ENCODE measurements at places on chromosomes 13 and 19.

- no peak for DNase-seq
Observed at GRCh38 chr13:93227878-93228642, 1.5 kb downstream of the GPC6 start.

GRCh38 chr13:101978552-101979315 lies 423.1 kb downstream of the FGF14 start:
- DNase-seq, result no peak

- peak; percentile 84 for DNase-seq
Observed at GRCh38 chr19:18014197-18014596, 6.2 kb downstream of the ARRDC2 start.

DNA sequence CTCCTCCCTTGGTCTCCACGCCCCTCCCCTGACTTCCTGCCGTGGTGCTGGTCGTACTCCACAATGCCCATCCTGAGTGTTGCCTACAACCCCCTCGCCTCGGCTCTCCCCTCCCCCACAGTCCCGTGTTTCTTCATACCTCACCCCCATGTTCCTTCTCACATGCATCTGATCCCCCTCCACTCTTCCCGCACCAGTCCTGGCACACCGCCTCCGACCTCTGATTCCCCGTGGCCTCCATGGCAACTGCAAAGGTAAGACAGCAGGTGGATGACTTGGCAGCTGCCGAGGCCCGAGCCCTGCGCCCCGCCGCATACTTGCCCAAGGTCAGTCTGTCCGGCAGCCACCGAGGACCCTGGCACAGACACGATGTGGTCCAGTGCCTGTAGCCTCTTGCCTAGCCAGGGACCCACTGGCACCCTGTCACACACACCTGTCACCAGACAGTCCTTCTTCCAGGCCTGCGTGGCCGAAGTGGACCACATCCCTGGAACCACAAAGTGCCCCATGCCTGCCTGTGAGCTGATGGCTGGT lies 16.1 kb upstream of the SDHAF1 start:
- no peak for DNase-seq

DNA sequence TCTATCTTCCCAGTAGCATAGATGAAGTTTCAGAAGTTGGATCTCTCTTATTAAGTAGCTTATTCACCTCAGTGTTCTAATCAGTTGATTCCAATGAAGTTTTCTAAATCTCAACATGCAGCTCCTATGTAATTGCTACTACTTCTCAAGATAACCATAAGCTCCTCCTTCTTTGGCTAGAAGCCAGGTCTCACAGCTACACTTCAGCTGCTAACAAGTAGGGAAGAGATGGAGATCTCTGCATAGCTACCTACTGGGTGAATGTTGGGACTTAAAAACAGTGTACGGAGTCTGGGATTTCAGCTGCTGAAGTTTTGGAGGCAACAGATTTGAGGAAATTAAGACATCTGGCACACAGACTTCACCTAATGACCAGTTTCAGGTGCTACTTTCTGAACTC lies 661.0 kb downstream of the SLITRK1 start:
- no peak for DNase-seq

DNA sequence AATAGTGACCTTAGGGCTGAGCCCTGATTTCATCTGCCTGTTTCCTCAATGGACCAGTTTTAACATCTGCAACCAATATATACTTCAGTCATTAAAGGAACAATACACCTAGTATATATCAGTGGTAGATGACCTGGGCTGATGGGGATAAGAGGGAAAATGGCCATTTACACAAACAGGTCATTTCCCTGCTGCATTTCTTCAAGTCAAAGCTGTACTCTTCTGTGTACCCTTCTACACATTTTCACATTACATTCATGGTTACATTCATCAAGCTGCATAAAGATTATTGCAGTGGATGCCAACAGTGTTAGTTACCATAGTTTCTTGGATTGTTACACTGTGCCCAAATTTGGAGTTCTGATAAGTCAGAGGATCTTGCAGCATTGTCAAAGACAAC lies 81.2 kb upstream of the RAP2A start:
- no peak for DNase-seq

GRCh38 chr13:60329221-60329923 lies 67.6 kb upstream of the TDRD3 start:
- DNase-seq, result no peak

- DNase-seq, result no peak
Observed at GRCh38 chr19:10805065-10805757, 30.8 kb downstream of the TMED1 start.

DNA sequence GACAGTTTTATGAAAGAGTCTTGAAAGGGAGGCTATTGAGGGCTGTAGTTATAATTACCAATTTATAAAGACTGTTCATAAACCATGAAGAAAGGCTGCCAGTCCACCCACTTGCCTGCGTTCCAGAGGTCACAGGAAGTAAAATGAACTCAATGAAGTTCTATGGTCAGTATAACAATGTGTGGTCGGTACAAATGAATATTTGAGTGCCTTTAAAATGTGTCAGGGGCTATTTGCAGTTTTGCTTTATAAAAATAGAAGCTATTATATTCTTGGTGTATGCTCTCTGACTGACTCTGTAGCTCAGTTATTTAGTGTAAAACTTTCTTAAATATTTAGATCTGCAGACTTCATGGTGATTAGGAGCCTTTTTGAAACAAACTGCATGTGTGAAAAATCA lies 47.0 kb downstream of the ESD start:
- DNase-seq, result no peak

DNA sequence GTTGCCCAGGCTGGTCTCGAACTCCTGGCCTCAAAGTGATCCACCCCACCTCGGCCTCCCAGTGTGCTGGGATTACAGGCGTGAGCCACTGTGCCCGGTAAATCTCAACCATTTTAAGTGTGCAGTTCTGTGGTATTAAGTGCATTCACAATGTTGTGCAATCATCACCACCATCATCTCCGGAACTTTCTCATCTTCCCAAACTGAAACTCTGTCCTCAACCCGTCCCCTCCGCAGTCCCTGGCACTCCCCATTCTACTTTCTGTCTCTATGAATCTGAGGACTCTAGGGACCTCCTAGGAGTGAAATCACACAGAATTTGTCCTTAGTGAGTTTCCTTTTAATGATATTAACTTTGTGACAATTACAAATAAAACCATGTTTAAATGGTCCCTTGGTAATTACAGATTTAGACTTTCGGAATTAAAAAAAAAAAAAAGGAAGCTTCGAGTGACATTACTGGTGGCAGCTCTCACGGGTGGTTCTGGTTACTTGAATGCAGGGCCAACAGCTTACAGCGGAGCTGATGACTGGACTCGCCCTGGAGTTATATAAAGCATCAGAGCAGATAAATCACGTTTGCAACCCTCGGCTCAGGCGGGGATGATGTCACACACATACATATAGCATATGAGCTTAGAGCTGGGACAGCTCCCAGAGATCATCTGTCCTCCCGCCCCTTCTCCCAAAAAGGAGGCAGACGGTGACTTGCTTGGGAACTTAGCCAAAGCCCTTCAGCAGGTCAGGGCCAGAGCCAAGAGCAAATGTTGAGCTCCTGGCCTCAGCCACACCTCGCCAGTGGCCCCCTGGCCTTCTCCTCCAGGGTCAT lies 89.8 kb downstream of the ZNF557 start:
- no peak for DNase-seq

DNA sequence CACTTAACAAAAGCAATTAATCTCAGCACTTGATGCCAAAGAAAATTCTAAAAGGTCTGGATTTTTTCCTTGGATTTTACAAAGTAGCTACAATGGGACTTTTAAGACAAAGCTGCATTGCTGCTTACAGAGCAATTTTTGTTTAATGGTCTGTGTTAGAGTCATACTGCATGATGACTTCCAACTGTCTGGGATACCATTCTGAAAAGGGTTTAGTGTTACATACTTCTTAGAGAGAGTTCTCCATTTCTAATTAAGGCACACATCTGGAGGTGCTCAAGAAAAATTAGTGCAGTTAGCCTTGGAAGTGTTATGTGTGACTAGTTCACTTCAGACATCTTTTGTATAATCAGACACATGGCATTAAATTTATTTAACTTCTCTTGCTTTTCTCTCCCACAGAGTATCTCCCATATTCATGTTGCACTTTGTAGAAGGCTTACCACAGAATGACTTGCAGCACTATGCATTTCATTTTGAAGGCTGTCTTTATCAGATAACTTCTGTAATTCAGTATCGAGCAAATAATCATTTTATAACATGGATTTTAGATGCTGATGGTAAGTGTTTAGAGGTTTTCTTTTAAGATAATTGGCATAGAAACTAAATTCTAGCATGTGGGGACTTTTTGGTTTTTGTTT lies 35.1 kb downstream of the USPL1 start:
- no peak for DNase-seq

DNA sequence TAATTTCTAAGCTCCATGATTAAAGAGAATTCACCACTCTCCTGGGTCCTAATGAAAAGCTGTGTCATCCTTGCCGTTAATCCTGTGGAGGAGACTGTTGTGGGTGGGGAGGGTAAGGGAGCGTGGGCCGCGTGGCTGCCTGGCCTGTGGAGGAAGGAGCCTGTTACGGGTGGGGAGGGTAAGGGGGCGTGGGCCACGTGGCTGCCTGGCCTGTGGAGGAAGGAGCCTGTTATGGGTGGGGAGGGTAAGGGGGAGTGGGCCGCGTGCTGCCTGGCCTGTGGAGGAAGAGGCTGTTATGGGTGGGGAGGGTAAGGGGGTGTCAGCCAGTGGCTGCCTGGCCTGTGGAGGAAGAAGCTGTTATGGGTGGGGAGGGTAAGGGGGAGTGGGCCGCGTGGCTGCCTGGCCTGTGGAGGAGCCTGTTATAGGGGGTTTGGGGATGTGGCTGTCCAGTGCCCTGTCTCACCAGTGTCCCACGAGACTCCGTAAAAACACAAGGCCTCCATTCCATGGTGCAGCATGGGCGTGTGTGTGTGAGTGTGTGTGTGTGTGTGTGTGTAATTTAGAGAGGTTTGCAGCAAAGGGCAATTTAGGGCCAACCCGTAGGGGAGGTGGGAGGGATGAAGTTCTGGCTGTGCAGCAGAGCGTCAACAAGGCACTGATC lies 15.6 kb upstream of the DCUN1D2 start:
- no peak for DNase-seq

DNA sequence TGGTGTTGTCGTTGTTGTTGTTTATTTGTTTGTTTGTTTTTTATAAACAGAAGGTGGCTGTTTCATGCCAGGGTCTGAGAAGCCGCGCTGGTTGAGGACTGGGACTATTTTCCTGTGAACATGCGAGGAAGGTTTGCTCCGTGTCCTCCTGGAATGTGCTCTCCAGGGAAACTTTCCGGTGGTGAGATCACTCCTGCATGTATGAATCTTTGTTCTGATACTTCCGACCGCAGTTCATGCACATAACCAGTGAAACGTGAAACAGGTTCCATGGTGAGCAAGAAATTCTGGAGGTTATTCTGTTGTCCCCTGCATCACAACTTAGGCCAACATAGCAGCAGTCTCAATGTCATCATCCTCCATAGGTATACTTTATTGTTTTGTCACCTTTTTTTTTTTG lies 187.6 kb upstream of the ARGLU1 start:
- DNase-seq, result no peak

DNA sequence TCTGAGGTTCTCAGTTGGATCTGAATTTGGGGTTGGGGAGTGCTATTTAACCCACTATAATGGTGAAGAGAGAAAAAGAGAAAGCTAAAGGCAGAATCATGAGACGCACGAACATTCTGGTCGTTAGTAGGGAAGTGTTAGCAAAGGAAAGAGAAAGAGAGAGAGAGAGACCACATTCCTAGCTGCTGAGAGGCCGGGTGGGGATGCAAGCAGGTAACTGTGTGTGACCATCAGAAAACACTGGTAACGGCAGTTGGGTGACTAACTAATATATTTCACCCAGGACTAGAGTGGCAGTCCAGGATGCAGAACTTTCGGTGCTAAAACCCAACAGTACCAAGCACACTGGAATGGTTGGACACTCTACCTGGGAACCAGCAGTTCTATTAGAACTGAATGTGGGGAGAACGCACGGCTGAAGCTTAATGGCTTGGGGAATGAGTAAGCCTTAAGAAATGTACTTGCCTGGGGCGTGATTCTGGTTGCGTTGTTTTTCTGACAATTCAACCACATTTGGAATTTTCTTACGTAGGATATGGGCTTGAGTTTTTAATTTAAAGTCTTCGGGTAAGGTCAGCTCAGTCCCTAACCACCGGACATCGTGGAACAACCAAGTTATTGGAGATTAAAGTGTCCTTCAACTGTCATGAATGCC lies 130.2 kb downstream of the DNAJC15 start:
- DNase-seq, result no peak

- DNase-seq, result no peak
Observed at GRCh38 chr19:48799358-48800300, 11.2 kb downstream of the BCAT2 start.

- no peak for DNase-seq
Observed at GRCh38 chr13:110293649-110294048, 13.3 kb downstream of the COL4A1 start.

Data from CD8-positive, alpha-beta memory T cell (primary cell).